ENCODE measurements at places on chromosomes 6 and 20.

- no peak for DNase-seq
Observed at GRCh38 chr20:20783450-20783849, 71.0 kb upstream of the RALGAPA2 start.

DNA sequence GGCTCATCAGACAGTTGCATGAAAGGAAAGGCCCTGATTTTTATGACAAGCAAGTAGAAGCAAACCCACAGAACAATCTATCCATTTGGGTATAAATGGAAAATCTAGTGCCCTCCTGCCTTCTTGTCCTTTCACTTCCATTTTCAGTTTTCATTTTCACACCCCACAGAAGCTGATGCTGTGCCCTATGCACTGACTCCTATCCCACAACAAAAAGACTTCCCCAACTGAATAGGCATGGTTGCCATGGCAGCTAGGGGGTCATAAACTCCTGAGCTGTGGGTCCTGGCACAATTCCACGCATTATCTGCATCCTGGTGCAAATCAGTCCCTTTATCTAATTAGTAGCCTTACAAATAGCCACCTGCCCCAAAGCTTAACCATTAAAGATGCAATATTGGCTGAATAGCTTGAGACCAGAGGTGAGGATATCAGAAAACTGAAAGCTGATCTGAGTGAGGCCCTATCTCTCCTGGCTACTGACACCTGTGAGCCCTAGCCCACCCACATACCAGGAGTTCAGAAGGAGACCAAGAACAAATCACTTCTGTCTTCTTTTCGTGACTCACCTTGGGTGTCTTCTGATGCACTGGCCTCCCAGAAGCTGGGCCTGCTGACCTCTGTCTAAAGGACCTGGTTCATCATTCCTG lies 34.9 kb upstream of the HEY2 start:
- no peak for DNase-seq

- DNase-seq: no peak
Observed at GRCh38 chr20:301886-302848, 4.8 kb downstream of the ZCCHC3 start.

DNA sequence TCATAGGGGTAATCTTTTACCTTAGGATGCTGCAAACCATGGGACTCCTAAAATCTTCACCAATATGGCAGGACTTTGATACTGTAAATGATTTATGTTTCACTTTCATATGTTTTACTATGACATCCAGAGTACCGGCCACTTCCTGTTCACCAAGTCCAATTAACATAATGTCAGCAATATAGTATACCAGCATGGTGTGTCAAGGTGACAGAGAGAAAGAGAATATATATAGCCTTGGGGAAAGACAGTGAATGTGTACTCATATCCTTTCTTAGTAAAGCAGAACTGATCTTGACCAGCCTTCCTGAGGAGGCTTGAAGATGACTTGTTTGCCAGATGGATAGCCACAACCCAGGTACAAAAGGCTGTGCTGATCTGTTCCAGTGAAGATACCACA lies 127.9 kb downstream of the NRN1 start:
- no peak for DNase-seq

- peak; percentile 74 for DNase-seq
Observed at GRCh38 chr6:96990462-96990861, 65.9 kb downstream of the KLHL32 start.

DNA sequence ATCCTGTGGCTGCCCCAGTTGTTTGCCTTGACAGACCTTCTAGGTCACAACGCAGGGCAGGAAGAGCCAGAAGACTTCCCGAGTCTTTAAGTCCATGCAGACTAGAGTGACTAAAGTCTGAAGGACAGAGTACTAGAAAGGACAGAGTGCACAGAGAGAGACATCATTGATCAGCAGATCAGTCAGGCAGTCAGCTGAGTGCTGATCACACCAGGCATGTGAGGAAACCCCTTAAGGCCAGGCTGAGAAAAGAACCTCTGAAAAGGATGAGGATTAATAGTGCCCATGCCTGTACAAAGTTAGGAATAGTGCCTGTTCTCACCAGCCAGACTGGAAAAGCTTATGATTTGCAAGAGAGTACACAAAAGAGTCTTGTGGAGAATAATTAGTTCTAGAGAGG lies 91.3 kb downstream of the CFAP61 start:
- no peak for DNase-seq

GRCh38 chr6:143559051-143559660 lies 47.6 kb upstream of the FUCA2 start:
- DNase-seq: no peak

DNA sequence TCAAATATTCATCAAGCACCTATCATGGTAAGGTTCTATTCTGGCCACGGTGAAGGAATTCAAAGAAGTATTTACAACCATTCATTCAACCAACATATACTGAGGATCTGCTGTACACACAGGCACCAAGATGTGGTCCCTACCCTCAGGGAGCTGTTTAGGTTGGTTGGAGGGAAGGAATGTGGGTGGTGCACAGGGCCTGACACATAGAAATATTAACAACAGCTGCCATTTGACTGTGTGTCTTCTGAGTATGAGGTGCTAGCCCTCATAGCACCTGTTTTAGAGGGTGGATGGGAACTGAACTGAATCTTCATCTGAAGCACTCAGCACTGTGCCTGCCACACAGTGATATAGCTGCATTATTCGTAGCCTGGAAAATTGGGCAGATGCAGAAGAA lies 7.3 kb downstream of the SNPH start:
- DNase-seq: no peak

GRCh38 chr6:34589140-34589539 lies 33.0 kb upstream of the SPDEF start:
- no peak for DNase-seq

DNA sequence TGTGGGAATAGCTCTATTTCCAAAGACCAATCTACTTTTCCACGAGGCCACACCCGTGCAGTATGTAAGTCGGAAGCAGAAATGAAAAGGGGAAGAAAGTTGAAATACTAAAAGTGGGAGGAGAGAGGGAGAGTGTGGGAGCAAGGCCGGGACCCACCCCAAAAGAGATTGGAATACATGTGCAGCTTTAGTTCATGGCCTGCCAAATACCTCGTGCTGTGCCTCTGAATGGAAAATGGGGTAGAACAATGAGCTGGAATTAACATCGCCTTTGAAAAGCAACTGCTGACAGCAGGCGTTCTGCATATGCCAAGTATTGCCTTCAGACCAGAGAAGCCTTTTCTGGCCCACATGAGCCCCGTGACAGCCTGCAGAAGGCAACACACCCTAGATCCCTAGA lies 155.6 kb downstream of the CD83 start:
- no peak for DNase-seq

- no peak for DNase-seq
Observed at GRCh38 chr6:135828021-135828420, 23.5 kb upstream of the PDE7B start.

DNA sequence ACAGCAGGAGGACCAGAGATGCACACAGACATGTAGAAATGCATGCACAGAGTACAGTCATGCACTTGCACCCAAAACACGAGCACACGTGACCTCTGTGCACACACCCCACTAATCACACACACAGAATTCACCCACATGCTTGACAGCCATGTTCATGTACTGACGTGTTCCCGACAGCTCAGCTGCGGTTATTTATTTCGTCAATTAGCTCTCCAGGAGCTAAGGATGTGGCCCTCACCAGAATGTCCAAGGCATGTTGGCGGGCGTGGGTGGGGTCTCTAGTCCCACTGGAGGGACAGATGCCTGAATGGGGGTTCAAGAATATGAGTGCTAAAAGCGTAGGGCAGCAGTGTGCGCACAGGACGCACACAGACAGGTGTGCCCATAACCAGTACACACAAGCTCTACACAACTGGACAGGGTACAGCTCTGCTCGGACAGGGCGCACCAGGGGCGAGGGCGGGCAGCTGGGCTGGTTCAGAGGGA lies 571 bp upstream of the PRPF6 start:
- no peak for DNase-seq

DNA sequence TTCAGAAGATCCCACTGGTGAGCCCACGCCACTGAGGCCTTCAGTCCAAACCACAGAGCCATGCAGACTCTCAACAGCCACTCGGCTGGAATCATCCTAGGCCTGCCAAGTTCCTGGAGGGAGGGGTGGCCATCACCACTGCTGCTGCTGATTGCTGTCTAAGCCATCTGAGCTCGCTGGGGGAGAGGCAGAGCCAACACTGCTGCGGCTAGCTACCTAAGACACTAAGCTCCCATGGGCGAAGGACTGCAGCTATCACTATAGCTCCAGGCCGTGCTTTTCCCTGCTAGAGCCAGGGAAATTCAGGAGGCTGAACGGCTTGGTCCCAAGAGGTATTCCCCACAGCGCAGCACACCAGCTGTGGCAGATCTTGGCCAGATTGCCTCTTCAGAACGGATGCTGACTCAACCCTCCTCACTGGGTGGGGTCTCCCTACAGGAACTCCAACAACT lies 73.6 kb downstream of the TBC1D32 start:
- no peak for DNase-seq
